ENCODE measurements at places on chromosomes 6 and 20.

GRCh38 chr6:44219053-44219814 lies 2.5 kb downstream of the MYMX start:
- DNase-seq, result no peak

DNA sequence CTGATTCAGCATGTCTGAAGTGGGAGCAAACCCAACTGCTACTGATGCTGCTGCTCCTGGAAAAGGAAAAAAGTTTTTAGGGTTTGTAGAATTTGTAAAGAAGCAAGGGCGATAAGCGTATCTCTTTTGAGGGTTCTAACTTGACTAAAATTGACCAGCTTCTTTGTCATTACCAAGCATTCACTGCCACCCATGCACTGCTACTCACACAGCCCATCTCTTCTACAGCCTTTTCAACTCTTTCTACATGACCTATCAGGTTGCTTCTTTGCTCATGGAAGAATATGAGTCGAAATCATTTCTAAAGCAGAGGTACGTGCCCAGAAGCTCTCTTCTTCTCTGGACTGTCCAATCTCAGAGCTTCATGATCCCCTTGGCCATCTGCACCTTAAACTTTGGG lies 570.9 kb downstream of the EPHA7 start:
- no peak for DNase-seq

GRCh38 chr6:145651988-145652387 lies 83.3 kb downstream of the EPM2A start:
- no peak for DNase-seq

DNA sequence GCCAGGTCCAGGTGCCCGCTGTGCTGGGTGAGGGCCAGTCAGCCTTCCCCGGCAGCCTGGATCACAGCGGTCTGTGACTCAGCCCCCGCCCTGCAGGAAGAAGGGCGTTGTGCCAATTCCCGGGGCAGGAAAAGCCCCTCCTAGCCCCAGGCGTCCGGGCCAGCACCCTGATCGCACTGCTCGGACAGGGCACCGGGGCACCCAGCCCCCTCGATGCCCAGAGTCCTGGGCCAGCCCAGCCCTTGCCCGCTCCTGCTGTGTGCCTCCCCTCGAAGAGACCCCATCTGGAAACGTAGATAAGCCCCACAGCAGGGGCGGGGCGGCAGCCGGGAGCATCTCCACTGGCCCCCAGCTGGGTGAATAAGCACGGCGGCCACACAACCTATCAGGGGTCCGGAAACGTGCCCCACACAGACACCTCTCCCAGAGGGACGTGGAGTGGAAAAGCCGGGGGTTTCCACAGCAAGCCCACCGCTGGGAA lies 9.9 kb downstream of the LAMA5 start:
- peak; percentile 86 for DNase-seq

DNA sequence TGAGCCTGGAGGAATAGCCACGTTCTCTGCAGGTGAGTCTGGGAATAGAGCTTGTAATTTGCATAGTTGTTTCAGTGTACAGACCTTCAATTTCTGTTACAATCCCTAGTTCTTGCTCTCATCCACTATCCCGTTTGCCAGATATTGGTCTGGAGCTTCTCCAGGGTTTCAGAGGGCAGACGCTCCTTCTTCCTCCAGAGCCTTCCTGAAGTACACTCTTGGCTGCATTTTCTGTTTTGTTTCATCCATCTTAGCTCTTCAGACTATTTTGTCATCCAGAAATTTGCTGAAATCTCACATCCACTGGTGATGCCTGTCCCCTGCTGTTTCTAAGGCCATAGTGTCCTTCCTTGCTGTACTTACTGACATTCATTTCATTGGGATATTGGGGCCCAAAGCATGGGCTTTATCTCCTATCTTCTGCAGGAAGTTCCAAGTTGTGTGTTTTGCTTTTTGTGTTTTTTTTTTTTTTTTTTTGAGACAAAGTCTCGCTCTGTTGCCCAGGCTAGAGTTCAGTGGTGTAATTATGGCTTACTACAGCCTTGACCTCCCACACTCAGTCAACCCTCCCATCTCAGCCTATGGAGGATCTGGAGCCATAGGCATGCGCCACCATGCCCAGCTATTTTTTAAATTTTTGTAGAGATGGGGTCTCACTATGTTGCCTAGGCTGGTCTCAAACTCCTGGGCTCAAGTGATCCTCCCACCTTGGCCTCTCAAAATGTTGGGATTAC lies 18.7 kb downstream of the CDS2 start:
- no peak for DNase-seq

DNA sequence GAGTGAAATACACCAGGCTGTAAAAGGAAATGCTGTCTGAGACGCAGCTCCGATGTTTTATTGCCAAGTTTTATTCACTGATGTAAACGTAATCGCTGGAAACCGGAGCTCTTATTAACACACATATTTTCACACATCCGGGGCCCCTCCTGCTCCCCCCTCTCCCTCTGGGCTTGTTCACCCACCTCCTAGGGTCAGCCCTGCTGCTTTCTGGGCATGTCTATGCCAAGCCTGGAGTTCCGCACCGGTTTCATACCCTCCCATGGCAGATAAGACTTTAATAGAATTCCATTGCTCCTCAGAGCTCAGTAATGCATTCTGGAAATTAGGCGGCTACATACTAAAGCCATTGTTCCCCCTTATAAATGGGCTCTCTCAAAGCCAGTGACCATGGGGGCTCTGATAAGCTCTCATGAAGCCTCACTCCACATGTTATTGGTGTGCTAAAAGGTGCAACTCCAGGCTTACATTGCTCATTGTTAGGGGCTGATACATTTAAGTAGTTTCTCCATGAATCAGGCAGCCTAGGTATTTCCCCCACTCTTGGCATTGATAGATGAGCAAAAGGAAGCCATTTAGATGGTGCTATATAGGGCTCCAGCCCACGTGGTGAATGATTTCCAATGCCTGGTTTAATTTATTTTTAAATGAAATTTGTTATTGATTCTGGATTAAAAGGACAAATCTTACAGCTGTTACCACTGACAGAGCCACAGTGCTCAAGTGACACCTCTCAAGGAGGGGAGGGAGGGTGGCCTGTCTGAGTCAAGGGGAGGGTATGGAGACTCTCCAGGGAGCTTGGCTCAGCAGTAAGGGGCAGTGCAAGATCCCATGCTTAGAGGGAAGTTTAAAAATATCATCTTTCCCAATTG lies 4.5 kb upstream of the VSTM2L start:
- DNase-seq, result no peak
